ENCODE measurements at places on chromosomes 6 and 20.
A peak's percentile ranks its signal among the peaks of the same experiment; 100 is the strongest.

GRCh38 chr6:131443514-131443913 is 129.5 kb upstream of the ARG1 start:
- no peak for DNase-seq

GRCh38 chr6:137746264-137746663 is 120.8 kb upstream of the TNFAIP3 start:
- DNase-seq: no peak

DNA sequence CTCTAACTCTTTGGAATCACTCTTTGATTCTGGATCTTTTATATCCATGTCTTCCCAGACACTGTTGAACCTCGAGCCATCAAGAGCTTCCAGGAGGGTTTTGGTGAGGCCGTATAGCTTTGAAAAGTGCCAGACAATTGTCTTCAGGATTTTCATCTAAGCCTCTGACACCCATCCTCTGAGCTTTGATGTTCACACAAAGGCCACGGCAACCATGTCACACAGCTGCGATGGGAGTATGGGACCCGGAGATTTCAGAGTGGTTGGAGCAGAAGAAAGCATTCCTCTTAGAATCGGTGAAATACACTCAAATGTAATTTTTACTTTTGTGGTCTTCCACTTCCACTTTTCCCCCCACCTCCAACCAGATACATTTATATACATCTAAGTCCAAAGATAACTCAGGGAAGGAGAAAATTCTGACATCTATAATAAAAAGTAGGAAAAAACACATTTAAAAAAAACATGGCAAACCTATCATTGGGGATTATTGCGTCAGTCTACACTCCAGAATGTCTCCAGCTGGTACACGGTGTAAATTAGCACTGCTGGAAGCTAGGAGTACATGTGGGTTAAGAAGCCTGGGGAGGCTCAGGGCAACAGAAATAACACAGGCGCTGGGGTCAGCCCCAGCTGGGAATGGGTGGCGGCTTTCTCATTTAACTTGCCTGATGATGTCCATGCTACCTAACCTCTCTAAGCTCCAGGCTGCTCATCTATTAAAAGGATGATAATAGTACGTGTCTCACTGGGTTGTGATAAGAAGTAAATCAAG is 92.7 kb downstream of the LY86 start:
- DNase-seq: no peak

GRCh38 chr20:7673841-7674240 is 266.4 kb downstream of the HAO1 start:
- peak; percentile 15 for DNase-seq

- DNase-seq: no peak
Observed at GRCh38 chr6:168420084-168420483, 20.9 kb upstream of the SMOC2 start.

DNA sequence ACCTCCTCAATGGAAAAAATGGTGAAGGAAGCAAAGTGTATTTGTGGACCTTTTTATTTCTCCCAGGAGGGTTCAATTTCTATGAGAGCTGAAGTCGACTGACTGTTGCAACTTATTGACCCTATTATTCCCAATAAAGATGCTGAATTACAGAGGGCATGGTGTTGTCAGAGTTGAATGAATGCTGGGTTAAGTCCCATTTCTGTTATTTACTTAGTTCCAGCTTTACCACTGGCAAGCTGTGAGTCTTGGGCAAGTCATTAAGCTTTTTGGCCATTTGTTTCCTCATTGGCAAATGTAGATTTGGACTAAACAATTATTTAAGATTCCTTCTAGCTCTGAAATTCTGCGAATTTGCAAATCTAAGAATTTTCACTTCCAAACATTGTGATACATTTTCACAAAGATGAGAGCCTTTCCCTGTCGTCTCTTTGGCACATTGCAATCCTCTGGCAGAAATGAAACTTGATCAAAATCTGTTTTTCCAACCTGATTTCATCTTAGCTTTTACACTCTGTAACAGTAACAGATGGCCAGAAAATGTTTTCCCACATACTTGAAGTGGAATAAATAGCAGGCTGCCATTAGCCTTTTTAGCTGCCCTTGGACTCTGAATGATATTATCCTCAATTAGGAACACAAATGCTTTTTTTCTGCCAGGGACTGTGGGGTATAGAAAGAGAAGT is 21.3 kb downstream of the BLTP3A start:
- no peak for DNase-seq

GRCh38 chr20:6044115-6044514 is 9.7 kb downstream of the LRRN4 start:
- DNase-seq: no peak

- DNase-seq: no peak
Observed at GRCh38 chr6:100309174-100309573, 155.5 kb downstream of the SIM1 start.

GRCh38 chr6:136522636-136523035 is 27.6 kb downstream of the MAP7 start:
- no peak for DNase-seq

- no peak for DNase-seq
Observed at GRCh38 chr20:4918473-4918872, 82.8 kb downstream of the SLC23A2 start.

DNA sequence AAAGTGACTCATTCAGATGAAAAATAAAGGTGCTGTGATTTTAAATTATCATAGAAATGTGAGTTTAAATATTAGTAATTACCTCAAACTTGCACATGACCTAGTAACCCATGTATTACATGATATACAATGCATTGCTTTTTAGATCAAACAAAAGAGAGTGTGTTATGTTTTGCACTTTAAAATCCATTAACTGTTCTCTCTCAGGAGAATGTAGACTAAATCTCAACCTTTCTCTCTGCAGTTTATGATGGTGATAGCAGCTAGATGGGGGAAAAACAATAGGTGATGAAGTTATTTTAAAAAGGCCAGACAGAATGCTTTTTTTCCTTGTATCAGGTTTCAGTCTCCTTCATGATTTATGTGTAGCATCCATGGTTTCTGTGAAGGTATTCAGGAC is 404.4 kb upstream of the RNF217 start:
- no peak for DNase-seq

- DNase-seq: peak; percentile 16
Observed at GRCh38 chr20:41147767-41148191, 10.4 kb downstream of the PLCG1 start.
